Inflammatory macrophage treated with lipopolysaccharide for 4 hours (primary cell): ENCODE measurements at places on chromosomes 2 and 18.
A peak's percentile ranks its signal among the peaks of the same experiment; 100 is the strongest.

GRCh38 chr2:236075802-236076201, 92.4 kb downstream of the GBX2 start:
- DNase-seq, result no peak

DNA sequence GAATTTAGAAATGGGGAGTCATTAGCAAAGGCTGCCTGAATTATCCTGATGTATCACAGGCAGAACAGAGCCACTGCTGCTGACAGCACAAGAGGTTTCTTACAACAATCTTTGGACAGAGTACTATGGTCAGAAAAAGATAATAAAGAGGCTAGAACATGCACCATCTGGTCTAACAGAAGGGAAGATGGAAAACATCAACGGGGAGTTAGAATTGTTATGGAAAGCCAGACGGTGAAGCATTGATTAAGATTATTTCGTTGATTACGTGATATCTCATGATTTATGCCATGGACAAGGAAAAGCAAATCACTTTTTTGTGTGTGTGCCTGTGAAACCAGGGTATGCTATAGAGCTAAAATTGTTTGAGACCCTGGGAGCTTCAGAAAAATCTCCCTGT, 409.4 kb upstream of the ETAA1 start:
- no peak for DNase-seq

DNA sequence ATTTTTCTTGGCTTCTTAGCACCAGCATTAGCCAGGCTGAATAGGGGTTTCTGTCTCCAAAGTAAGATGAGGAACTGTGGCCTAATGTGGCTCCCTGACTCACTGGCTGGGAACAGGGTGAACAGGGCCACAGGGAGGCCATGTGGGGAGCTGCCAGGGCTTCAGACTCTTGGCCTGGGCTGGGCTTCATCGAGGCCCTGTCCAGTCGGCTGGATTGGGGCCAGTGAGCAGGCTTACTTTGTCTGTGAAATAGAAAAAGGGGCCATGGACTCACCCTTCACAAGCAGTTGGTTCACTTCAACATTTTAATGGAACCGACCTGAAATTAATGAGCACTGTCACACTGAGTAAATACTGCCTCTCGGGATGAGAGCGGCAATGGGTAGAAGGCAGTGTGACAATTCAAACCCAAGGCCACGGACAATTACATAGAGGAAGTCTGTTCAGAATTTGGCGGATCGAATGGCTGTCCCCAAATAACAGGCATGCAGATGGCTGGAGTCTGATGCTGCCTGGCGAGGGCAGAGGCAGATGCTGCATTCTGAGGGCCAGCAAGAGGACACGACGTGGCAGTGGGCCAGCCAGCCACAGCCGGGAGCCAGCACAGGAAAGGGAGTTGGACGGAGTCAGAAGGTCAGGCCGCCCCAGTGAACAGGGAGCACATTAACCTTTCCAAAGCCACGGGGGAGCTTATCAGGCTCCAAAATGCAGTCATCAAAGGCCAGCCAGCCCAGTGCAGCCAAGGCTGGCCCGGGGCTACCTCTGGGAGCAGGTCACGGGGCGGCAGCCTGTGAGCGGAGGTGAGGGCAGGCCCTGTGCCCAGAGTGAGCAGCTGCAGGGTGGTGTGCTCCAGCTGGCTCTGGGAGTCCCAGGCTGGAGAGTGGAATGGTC, 146.6 kb upstream of the REV1 start:
- DNase-seq, result no peak

GRCh38 chr2:10862330-10862729, 49.4 kb upstream of the KCNF1 start:
- no peak for DNase-seq

DNA sequence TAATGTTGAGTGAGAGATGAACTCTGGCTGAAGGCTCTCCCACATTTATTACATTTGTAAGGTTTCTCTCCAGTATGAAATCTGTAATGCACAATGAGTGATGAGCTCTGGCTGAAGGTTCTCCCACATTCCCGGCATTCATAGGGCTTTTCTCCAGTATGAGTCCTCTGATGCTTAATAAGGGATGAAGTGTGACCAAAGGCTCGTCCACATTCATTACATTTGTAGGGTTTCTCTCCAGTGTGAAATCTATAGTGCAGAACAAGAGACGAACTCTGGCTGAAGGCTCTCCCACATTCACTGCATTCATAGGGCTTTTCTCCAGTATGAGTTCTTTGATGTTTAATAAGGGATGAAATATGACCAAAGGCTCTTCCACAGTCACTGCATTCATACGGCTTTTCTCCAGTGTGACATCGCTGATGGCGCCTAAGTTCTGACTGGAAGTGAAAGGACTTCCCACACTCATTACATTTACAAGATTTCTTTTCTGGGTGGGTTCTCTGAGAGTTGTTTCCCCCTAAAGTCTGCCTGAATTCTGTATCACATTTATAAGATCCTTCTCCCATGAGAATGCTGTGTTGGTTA, 10.2 kb downstream of the ZNF514 start:
- DNase-seq, result no peak

DNA sequence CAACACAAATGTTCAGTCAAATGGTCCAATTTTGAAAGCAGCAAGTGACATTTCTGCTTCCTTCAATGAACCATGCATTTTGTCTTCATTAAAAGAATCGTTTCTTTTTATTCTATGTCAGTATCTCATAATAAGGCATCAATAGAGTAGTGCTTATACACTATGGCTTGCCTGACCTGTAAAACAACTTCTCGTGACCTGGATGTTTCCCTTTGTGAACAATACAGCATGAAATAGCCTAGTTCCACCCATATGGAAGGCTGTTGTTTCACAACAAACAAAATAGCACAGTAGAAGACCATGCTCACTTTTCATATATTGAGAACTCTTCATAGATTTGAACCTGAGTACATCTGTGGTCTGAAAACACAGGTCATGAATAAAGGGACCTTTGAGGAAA, 104.3 kb upstream of the PIK3C3 start:
- no peak for DNase-seq

DNA sequence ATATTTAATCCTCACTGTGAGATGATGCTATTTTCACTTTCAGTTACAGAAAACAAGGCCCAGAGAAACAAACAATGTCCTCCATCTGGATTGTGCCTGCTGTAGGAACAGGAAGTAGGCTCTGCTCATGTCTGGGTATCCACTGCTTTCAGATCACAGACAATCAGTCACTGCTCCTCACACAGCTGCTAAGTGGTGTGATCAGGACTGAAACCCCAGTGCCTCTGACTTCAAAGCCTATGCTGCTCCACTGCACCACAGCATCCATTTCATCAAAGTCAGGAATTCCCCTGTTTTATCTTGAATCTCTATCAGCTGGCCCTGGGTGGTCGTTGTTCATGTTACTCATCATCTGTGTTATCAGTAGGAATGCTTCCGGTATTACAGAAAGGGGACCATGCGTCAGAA, 303.8 kb upstream of the TRIB2 start:
- DNase-seq, result peak; percentile 51

- peak; percentile 24 for DNase-seq
Observed at GRCh38 chr2:61726456-61727209, 127.2 kb downstream of the FAM161A start.

DNA sequence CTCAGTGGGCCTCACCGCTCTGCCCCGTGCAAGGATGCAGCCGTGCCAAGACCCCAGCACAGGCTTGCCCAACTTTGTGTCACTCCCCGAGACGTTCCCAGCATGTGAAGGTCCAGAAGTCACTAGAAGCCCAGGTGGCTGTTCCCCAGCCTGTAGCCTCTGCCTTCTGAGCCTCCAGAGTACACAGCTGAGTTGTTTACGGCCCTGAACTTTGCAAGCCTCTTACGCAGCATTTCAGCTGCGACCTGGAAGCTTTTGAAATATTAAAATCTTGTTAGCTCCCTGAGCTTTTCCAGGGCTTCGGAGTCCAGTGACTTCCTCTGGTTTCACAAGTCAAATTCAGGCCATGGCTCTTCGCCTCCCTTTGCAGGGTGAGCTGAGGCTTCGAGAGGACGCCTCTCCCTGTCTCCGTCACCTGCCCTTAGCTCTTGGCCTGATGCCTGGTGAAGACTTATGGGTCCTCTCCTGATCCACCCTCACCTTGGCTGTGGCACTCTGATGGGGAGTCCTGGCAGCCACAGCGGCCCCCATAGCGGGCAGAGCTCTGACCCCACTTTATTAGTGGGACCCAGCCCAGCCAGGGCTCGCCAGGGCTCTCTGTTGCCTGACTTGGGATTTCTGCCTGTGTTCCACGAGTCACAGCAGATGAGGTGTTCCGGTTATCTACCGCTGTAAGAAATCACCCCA, 76.5 kb upstream of the HPCAL1 start:
- no peak for DNase-seq

DNA sequence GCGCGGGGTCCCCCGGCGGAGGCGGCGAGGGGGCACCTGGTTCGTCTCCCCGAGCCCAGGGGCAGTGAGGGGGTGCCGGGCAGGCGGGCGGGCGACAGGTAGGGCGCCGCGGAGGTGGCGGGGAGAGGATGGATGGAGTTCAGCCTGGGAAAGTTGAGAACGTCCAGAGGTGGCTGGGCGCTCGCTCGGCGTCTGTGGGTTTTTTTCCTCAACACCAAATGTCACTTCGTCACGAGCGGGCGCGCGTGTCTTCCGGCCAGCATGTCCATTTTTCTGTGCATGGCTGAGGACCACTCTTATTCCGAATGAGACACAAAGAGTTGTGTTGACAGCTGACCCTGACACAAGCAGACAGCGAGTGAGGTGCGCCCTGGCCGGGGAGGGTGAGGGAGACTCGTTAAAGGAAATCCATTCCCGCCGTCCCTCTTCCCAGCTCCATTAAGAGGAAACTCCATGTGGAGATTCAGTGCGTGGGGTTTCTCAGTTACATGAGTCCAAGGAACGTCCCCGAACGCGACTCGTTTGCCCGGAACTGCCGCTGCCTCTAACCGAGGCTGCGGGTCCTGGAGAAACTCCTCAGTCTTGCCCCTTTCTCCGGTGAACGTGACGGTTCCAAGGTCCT, 859 bp downstream of the GREB1L start:
- DNase-seq, result no peak

DNA sequence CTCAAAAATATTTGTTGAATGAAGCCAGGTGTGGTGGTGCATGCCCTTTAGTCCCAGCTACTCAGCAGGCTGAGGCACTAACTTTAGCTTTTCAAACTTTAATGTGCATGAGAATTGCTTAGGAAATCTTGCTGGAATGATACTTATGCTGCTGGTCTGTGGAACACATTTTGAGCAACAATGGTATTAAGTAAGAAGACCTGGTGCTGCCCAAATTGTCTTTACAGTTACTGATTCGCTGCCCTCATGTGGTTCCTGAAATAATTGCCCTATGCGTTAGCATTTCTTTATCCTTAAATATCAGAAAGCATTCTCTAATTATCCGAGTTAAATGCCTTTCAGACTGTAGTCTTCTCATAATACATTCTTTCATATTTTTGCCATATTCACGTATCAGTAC, 76.0 kb upstream of the SESTD1 start:
- peak; percentile 57 for DNase-seq

DNA sequence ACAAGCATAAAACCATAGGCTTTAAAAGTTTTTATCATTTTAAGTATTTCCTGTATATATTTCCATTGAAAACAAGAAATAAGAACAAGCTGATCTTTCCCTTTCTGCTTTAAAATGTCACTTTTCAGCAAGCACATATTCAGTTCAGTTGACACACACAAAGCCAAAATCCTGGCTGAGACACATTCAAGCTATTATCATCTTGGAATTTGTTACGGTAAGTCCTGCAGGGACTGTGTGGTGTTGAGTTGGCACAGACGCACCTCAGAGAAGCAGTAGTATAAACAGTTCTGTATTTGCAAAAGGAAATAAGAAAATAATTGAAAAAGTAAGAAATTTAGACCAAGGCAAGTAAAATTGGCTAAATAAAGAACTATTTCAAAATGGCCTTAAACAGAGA, 10.4 kb upstream of the DAW1 start:
- no peak for DNase-seq

- peak; percentile 27 for DNase-seq
Observed at GRCh38 chr2:18749912-18750526, 160.7 kb upstream of the NT5C1B start.

GRCh38 chr2:68915393-68915792, 37.3 kb downstream of the GKN2 start:
- DNase-seq, result no peak

DNA sequence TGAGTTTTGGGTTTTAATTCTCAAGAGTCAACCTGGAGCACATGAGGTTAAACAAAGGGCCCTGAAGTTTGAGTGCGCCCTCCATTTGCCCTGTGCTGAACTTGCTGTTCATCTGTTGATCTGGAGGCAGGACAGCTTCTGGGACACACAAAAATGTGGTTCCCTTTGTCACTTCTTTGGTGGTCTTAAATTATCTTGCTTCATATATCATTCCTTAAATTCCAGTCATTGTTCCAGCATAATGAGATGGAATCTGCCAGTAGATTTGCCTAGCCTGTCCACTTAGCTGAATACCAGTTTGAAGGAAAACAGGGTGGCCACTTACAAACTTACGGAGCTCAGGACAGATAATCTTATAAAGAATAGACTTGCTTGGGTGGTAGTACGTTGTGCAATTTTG, 916 bp downstream of the CETN1 start:
- DNase-seq, result no peak

- DNase-seq, result no peak
Observed at GRCh38 chr18:49874238-49874637, 60.9 kb upstream of the ACAA2 start.

DNA sequence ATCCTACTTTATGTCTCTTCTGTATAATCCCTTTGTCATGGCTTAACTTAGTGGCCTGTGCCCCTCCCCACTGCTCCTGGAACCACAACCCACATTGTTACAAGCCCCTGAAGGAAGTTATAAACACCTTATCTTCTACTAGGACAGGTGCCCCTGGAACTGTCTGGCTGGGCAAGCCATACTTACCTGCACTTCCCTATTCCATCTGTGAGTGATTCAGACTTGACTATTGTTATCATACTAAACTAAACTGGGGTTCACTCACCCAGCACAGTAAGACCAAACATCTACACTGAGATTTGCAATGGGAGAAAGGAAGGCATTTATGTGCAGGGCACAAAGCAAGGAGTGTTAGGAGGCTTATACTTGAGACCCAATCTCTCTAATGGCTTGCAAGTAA, 3.7 kb upstream of the UGT1A6 start:
- no peak for DNase-seq

GRCh38 chr2:136251885-136252585, 134.1 kb upstream of the CXCR4 start:
- DNase-seq, result no peak

- no peak for DNase-seq
Observed at GRCh38 chr2:85134896-85135659, 1.9 kb downstream of the TCF7L1 start.

- no peak for DNase-seq
Observed at GRCh38 chr2:219289537-219290361, 10.6 kb downstream of the DNAJB2 start.

- no peak for DNase-seq
Observed at GRCh38 chr2:217525076-217525475, 477.7 kb downstream of the TNS1 start.

DNA sequence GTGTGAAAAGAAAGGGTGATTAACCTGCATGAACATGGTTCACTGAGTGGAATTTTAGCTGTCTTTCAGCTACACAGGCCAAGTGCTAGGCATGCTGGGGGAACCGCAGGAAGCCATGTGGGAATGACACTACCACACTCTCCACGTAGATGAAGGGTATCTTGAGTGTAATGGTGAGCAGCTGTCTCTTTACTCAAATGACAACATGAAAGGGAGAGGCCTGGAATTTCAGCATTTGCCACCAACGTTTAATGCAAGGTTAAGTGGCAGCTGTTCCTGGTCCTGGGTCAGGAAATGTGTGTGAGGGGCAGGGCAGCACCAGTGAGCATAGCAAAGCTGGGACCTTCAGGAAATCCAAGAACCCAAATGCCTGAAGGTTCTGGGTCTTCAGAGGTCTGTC, 588.4 kb downstream of the SLC4A3 start:
- DNase-seq, result no peak

- DNase-seq, result no peak
Observed at GRCh38 chr2:26457251-26457666, 20.7 kb downstream of the OTOF start.

GRCh38 chr2:222561817-222562645, 93.9 kb downstream of the FARSB start:
- peak; percentile 61 for DNase-seq
